Fibroblast of villous mesenchyme (primary cell): ENCODE measurements at places on chromosomes 2 and 18.
A peak's percentile ranks its signal among the peaks of the same experiment; 100 is the strongest.

- DNase-seq: no peak
Observed at GRCh38 chr18:3970929-3971328, 484.2 kb downstream of the DLGAP1 start.

DNA sequence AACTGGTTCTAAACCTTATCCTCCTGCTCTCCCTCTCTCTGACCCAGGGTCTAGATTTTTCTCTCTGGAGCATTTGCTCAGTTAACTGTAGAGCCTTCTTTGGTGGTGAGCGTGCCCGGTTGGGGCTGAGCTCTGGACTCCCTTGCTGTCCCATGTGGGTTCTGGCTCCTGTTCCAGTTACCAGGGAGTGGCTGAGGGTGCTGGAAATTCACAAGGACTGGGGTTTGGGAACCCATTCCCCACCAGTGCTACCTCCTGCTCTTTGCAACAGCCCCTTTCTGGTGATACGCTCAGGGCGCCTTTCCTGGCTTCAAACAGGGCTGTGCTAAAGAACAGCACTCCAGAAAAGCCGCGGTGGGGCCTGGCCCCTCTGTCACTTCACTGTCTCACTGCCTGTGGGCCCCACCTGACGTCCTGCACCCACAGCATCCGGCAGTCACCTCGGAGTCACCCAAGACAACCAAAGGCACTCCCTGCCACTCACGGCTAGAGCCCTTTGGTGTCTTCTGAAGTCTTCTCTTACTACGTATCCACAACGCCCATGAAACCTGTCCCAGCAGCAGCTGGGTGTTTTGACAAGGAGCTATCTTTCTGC lies 41.3 kb downstream of the CAPN13 start:
- DNase-seq: no peak

DNA sequence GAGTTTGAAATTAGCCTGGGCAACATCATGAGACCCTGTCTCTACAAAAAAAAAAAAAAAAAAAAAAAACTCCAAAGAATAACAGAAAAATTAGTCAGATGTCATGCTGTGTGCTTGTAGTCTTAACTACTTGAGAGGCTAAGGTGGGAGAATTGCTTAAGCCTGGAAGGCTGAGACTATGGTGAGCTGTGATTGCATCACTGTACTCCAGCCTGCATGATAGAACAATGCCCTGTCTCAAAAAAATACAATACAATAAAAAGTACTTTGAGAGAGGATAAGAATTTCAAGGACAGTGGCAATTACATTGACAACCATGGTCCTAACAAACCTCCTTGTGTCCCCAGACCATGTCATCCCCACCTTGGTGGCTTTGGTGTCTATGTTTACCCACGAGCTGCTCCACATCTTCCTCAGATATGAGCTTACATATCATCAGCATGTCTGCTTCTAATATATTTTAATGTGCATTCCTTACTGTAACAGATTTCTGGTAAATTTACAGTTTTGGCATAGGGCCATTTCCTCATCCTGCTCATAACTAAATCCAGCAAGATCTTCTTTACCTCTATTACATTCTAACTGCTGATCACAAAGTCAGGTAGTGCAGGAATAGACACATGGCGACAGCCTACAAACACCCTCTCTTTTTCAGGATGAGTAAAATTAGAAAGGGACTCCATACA lies 437.7 kb upstream of the HNRNPA3 start:
- peak; percentile 11 for DNase-seq

DNA sequence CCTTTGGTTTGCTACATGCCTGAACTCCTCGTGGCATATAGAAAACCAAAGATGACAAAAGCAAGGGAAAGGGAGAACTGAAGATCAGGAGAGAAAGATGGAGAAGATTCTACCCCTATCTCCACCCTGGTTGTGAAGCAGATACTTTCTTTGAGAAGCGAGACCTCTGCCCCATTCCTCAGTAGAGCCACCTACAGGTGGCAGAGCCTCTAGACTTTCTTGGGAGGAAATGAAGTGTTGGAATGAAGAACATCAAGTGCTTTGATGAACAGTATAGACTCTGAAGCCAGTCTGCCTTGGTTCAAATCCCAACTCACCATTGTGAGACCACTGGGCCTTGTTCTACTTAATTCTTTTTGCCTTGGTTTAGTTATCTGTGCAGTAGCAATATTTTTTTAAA lies 348.8 kb upstream of the ETAA1 start:
- no peak for DNase-seq

DNA sequence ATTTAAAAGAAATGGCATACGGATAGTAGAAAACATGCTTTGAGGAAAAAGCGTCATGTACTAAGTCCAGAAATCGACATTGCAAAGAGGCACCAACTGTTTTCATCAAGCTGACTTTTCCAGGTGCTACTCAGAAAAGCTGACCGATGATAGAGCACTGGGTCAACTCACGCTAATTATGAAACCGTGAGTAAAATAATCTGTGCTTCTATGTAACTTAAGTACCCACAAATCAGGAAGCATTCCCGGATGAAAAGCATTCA lies 353 bp upstream of the NUP35 start:
- no peak for DNase-seq

GRCh38 chr2:100670232-100670631 lies 107.4 kb downstream of the PDCL3 start:
- DNase-seq: no peak

- DNase-seq: no peak
Observed at GRCh38 chr2:112942654-112943002, 31.7 kb downstream of the IL37 start.

GRCh38 chr2:169011698-169012097 lies 19.4 kb downstream of the ABCB11 start:
- DNase-seq: no peak

GRCh38 chr2:226766352-226767055 lies 33.1 kb downstream of the IRS1 start:
- peak; percentile 56 for DNase-seq

GRCh38 chr2:119261493-119262225 lies 38.0 kb downstream of the STEAP3 start:
- DNase-seq: no peak

GRCh38 chr2:225735844-225736243 lies 336.3 kb downstream of the NYAP2 start:
- peak; percentile 94 for DNase-seq

DNA sequence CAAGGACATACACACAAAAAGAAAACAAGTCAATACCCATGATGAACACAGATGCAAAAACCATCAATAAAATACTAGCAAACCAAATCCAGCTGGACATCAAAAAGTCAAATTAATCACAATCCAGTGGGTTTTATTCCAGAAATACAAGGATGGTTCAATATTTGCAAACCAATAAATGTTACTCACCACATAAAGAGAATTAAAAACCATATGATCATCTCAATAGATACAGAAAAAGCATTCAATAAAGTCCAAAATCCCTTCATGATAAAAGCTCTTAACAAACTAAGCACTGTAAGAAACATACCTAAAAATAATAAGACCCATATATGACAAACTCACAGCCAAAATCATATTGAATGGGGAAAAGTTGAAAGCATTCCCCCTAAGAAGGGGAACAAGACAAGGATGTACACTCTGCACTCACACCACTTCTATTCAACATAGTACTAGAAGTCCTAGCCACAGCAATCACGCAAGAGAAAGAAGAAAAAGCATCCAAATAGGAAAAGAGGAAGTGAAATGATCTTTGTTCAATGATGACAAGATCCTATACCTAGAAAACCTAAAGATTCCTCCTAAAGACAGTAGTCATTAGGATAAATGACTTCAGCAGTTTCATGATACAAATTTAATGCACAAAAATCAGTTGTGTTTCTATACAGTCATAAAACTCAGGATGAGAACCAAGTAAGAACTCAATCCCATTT lies 62.6 kb downstream of the TRAPPC8 start:
- no peak for DNase-seq

GRCh38 chr2:176704282-176704858 lies 435.1 kb downstream of the MTX2 start:
- DNase-seq: no peak

GRCh38 chr2:61438670-61439069 lies 32.2 kb downstream of the USP34 start:
- no peak for DNase-seq

DNA sequence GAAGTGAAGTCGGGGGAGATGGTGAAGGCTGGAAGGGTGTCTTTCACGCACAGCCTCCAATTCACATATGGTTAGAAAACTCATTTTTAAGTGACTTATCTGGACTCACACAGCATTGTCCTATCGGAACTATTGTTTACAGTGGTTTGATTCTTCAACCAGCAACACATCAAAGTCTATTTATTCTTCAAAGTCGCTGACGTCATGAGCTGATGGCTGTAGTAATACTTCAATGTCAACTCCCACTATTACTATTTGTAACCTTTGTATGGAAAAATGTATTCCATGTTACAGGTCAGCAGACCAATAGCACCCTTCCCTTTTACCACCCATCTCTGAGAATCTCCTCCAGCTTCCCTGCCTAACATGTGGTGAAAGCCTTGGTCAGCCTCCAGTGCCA lies 47.8 kb upstream of the TMEM163 start:
- DNase-seq: no peak

DNA sequence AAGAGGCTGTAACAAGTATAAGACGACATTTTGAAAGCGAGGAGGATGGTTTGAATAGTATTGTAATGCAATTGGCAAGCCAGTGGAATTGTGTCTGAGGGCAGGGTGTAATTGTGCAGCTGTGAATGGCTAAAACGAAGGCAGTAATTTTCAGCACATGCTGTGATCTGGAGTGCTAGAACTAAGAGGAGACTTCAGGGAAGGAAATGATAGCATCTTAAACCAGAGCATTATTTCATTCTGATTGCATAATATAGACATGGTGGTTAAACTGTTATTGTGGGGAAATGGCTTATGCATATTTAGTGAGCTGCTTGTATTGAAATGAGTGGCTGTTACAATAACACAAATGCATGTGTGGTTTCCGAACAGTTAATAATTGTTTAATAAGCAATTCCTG lies 36.3 kb downstream of the THSD7B start:
- no peak for DNase-seq

- no peak for DNase-seq
Observed at GRCh38 chr2:25387876-25388449, 46.2 kb upstream of the DNMT3A start.

- no peak for DNase-seq
Observed at GRCh38 chr2:17156086-17156485, 362.2 kb downstream of the RAD51AP2 start.

GRCh38 chr2:217717646-217718045 lies 285.1 kb downstream of the TNS1 start:
- DNase-seq: no peak

GRCh38 chr2:117933884-117934354 lies 80.0 kb downstream of the CCDC93 start:
- DNase-seq: peak; percentile 30

- no peak for DNase-seq
Observed at GRCh38 chr2:158482594-158482993, 25.8 kb downstream of the PKP4 start.

- DNase-seq: no peak
Observed at GRCh38 chr2:201996006-201996405, 37.6 kb upstream of the FZD7 start.

DNA sequence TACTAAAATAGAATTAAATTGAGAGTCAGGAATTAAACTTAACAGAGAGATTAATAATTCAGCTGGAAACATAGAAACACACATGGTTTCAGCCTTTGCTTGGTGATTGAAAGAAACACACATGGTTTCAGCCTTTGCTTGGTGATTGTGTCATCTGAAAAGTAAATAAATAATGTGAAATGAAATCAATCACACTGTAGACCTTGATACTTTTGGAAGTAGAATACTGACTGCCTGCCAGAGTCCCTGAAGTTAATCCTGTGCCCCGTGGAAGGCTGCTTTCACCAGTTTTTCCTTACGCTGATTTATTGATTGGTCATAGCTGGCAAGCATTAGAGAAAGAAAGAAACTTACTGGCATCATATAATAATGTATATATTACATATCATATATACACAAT lies 1252.7 kb upstream of the FAM98A start:
- no peak for DNase-seq

- DNase-seq: no peak
Observed at GRCh38 chr2:228181098-228182019, at the start of gene SPHKAP. Gene SPHKAP (minus strand): TSS chr2:228181687. CDS start chr2:228181598, 89 bp downstream.

GRCh38 chr2:67733517-67733916 lies 329.3 kb downstream of the C1D start:
- peak; percentile 16 for DNase-seq

DNA sequence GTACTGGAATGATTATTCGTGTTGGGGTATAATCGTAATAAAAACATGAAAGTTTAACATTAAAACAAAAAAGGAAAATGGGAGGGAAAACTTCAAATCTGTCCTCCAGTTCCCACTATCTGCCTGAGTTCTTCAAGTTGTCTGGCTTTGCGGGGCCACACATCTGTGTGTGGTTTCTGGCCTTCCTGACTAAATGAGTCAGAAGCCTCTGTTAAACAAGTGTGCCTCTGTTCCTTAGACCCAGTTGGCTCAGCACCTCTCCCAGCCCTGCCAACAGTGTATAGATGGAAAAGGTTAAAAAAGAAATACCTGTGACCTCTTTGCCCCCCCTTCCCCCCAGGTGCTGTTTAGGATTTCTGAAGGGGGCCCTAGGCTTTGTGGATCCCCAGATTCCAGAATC lies 30.2 kb downstream of the XDH start:
- DNase-seq: peak; percentile 86

- DNase-seq: no peak
Observed at GRCh38 chr18:46555724-46556123, 101.3 kb downstream of the LOXHD1 start.

DNA sequence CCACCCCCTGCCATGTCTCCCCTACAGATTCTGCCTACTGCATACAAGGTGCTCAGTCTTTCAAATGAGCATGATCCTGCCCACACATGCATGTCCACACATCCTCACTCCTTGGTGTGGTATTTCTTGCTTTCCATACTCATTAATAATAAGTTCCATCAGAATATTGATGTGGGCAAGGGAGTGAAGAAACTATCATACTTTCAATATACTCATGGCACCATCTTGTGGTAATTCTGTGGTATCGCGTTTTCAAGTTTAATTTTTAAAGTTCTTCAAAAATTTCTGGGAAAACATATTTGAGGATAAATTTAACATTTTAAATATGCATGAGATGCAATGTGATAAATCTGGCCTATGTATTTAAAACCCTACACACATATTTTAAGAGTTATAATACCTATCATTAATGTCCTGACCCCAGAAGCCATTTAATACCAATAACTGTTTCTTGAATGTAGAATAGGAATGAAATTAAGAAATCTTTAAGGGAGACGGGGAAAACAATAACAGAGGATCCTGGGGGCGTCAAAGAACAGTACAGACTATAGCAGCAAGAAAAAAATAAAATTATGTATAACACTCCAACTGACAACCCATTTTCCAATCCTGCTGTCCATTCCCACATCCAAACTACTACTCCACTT lies 110.1 kb downstream of the ZNF385B start:
- DNase-seq: peak; percentile 36

DNA sequence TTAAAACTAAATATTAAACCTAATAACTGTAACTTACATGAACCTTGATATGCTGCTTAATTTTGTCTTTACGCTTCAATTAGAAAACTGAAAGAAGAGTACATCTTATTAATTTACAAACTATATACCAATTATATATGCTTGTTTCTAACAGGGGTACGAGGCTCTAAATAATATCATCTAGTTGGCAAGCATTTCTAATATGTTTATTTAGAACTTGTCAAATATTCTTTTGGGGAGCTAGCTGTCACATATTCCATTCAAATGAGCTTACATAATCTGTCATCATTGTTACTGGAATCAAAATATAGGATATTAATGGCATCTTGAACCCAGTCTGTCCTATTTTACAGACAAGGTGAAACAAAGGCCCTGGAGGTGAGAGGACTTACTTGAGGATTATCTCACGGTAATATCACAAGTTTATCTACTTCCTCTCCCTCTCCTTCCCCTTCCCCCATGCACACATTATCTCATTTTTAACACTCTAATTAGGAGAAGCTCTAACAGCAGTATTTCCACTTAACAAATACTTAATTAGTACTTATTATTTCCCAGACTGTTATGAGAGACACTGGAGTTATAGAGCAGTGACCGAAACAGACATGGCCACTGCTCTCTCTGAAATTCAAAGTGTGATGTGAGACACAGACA lies 3.5 kb downstream of the PRKD3 start:
- DNase-seq: no peak
